ENCODE measurements at places on chromosomes 7 and 10.

DNA sequence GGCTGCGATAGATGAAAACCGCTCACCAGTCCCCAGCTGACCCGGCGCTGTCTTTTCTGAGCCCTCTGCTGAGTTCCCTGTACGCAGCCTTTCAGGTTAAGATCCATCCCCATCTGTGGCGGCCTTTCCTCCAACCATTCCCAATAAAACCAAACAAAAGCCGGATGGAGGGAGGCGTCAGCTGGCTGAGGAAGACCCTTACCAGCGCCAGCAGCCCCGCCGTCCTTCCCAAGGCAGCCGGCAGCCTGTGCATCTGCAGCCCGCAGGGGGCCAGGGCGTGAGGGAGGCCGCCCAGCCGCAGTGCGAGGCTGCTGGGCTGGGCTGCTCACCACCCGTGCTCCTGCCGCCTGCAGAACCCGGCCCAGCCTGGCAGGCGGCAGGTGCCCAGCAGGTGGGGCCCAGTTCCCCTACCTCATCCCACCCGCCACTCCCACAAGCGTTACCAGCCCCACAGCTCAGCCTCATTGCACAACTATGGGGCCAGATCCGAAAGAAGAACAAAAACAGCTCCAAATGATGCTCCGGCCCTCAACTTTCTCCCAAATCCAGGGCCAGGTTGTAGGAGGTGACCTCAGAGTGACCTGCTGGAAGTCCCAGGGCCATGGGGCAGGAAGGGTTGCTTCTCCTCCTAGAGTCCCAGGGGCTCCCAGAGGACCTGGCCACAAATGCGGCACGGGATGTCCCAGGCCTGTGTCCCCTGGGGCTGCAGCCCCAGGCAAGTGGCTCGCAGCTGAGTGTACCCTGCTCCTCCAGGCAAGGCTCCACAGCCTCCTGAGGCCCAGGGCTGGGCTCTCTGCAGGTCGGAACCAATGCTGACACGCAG is 23.8 kb downstream of the PAPOLB start:
- no peak for DNase-seq

GRCh38 chr7:73642834-73643233 is 18.5 kb upstream of the MLXIPL start:
- DNase-seq, result no peak

- DNase-seq, result no peak
Observed at GRCh38 chr10:11875494-11876281, 52.5 kb downstream of the PROSER2 start.

GRCh38 chr7:37656913-37657530 is 26.5 kb upstream of the GPR141 start:
- DNase-seq, result no peak

- DNase-seq, result no peak
Observed at GRCh38 chr7:46054272-46054671, 133.2 kb upstream of the IGFBP3 start.

DNA sequence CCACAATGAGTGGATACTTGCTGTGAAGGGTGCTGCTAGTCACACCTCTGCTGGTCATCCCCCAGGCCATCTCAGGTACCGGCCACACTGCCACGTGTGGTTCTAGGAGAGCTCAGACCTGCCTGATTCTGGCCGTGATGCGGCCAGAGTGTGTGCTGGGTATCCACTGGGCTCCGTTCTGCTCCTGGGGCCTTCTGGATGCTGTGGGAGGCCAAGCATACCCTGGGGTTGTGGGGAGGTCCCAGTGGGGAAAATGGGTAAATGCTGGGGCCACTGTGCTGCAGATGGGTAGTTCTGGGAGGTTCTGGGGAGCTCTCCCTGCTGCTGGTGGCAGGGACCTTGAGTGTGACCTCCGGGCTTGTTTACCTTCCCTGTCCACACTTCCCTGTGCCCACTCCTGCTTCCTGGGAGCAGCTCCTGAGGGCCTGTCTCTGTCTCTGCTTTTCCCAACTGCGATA is 318.4 kb downstream of the GLRX3 start:
- no peak for DNase-seq

- DNase-seq, result no peak
Observed at GRCh38 chr10:83476211-83476610, 663.1 kb upstream of the GHITM start.

All from MM.1S (cell line).